ENCODE measurements at places on chromosomes 12 and 14. TPM values are rescaled to one million over a fixed set of nuclear protein-coding genes. Genes with fewer than 3 reads are reported as not detected.

DNA sequence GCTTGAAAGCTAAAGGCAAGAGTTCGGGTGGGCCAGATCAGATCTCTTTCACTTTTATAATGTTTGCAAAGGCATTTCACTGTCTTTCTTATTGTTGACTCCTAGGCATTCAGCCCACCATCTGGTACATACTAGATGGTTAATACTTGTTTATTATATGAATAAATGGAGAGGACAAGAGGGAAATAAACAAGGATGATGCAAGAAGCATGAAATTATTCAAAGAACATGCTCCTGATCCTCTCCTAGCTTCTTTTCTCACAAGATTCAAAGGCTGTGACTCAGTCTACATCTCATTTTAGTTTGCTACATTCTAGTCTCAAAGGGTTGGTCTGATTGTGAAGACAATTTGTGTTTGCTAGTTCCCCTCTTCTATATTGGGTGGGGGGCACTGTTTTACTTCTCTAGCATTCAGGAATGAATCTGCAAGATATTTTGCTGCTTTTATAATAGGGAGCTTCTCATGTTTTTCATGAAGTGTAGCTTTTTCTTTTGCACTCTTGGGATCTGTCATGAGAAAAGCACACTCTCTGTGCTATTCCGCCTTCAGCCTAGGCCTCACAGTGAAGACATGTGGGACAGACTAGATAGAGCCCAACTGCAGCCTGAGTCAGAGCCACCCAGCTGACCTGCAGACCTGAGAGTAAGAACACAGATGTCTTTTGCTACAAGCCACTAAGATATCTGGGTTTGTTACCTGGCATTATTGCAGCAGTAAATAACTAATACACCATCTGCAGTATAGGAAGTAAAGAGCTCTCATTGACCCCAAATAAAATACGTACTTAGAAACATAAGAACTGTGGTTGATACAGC, 65.7 kb downstream of the PTHLH start:
- H3K36me3 ChIP-seq, result no peaks in the 10 kb centered on the region
- no peak overlapping the region for H3K27ac ChIP-seq
- no peaks in the 10 kb centered on the region for H3K4me1 ChIP-seq
- H3K4me3 ChIP-seq, result no peak overlapping the region
- H3K27me3 ChIP-seq, result peaks cover 5% of the 10 kb centered on the region
- no peak for DNase-seq

DNA sequence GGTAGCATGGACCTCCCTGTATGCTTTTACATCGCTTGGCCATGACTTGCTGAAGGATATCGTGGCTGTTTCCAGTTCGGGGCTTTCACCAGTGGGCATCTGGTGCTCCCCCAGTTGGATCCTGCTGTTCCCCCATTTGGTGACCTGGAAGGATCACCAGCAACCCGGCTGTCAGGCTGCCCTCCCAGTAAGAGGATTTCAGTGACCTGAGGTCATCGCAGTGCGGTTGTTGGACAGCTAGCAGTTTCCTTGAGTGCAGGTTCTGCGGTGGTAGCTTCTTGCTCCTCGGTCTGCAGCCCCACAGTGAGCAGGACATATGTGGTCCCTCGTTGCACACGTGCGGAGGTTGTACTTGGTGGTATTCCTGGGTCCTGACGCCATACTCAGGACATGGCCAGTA, 58.7 kb downstream of the TMEM132C start:
- H3K27ac ChIP-seq, result no peak overlapping the region
- H3K4me3 ChIP-seq, result no peak overlapping the region
- H3K36me3 ChIP-seq, result no peaks in the 10 kb centered on the region
- H3K27me3 ChIP-seq, result no peaks in the 10 kb centered on the region
- no peak for DNase-seq

- no peak overlapping the region for H3K27ac ChIP-seq
- no peaks in the 10 kb centered on the region for H3K36me3 ChIP-seq
- no peak for DNase-seq
- H3K4me3 ChIP-seq, result no peak overlapping the region
- H3K27me3 ChIP-seq, result peaks cover 2% of the 10 kb centered on the region
Observed at GRCh38 chr12:39764944-39765560, 145.4 kb upstream of the ABCD2 start.

TROAP gene
- 59.3 TPM for total RNA-seq

All from activated T-helper 2 cell treated with anti-CD3 and anti-CD28 coated beads, Interferon-gamma antibody, Interleukin-2, Interleukin-4, amounts not matched to agents 10 μg/mL and 5 μg/mL and 100 μg/mL, durations not matched to agents 14 hours and 24 hours and 36 hours (primary cell).